Right ventricle myocardium superior (tissue), 1 donor: ENCODE measurements at places on chromosomes 13 and 19. TPM values are rescaled to one million over a fixed set of nuclear protein-coding genes. Genes with fewer than 3 reads are reported as not detected.

- no peak for DNase-seq
Observed at GRCh38 chr13:23817136-23817535, 72.1 kb downstream of the MIPEP start.

DNA sequence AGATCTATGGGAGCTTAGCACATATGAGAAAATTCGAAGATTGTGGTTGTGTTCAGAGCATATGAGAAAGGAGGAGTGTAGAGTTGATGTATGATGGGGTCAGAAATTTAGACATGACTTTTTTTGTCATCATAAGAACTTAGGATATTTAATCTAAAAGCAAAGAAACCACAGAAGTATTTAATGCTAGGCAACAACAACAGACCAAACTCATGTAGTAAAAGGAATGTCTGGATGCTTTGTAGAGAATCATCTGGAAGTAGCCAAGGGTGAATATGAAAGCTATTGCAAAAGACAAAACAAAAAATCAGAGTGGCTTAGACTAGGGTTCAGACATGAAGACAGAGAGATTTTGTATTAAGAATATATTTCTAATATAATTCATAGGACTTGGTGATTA lies 190.3 kb downstream of the SLITRK1 start:
- no peak for DNase-seq

- DNase-seq, result peak; percentile 75
Observed at GRCh38 chr19:1566392-1567115, 1.6 kb downstream of the MEX3D start.

Gene GPR12
- 0.13 TPM for total RNA-seq
